Occipital lobe (tissue), 3 donors: ENCODE measurements at places on chromosomes 4 and X.
A peak's percentile ranks its signal among the peaks of the same experiment; 100 is the strongest.

GRCh38 chrX:139086246-139086645 is 374.7 kb upstream of the FGF13 start:
- no peak for DNase-seq

GRCh38 chrX:120207009-120207605 is 43.5 kb upstream of the ZBTB33 start:
- DNase-seq = no peak

DNA sequence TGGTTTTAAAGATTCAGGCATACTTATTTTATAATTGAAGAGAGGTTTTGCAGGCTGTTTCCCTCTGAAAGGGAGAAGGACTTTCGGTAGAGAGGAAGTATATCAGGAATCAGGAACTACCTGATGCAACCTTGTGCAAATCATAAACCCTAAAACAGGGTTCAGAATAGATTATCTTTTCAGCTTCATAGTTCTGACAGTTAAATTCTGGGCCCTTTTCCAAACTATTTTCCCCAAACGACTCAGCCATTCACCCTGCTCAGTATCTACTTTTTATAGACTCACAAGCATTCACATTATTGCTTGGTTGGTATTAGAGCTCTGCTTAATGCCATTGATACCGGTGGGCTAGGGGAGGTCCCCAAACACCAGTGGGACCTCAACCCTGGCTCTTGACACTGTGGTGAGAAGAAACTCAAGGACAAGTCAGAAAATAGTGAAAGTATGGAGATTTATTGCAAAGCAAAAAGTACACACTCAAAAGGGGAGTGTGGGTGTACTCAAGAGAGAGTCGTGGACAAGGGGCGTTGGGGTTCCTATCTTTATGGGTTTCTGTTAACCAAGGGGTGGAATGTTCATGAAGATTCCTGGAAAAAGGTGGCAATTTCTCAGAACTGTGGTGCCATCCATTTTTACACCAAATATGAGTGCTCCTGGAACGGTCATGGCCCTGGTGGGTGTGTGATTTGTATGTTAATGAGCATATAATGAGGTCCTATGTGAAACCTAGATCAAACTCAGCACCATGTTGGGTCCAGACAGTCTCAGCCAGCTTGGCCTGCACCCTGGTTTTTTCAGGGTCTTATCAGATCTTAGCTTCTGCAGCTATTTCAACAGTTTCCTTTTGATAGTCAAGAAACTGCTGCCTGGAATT is 238.3 kb downstream of the DCLK2 start:
- no peak for DNase-seq

- DNase-seq = no peak
Measured at GRCh38 chr4:89007338-89007939, 49.5 kb downstream of the FAM13A start.

DNA sequence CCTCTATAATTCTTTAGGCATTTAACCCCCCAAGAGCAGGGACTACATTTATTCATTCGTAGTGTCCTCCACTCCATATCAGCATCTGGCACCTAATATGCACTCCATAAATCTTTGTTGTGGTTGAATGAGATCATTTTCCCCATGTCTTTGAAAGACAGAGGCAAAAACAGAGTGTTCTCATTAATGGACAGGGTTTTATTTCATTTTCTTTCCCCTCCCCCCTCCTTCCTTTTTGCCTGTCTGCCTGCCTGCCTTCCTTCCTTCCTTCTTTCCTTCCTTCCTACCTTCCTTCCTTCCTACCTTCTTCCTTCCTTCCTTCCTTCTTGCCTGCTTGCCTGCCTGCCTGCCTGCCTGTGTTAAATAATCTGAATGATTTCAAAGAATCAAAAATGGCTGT is 83.2 kb downstream of the SHROOM3 start:
- no peak for DNase-seq

GRCh38 chr4:86640469-86640868 is 46.4 kb downstream of the PTPN13 start:
- no peak for DNase-seq

DNA sequence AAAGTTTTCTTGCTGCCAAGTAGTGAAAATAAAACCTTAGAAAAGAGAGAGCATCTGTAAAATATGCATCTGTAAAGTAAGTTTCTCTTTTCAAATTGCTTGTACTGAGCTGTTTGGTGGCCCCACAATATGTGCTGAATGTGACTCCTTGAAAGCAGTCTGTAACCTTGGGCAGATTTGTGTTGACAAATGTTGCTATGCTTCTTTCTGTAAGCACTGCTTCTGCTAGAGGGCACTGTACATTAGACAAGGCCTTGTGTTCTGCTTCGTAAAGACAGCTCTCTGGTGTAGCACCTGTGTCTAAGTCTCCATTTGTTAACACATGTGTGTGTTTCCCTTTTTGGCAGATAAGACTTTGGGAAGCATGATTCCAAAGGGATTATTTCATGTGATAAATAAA is 56.6 kb upstream of the NRK start:
- DNase-seq = no peak

DNA sequence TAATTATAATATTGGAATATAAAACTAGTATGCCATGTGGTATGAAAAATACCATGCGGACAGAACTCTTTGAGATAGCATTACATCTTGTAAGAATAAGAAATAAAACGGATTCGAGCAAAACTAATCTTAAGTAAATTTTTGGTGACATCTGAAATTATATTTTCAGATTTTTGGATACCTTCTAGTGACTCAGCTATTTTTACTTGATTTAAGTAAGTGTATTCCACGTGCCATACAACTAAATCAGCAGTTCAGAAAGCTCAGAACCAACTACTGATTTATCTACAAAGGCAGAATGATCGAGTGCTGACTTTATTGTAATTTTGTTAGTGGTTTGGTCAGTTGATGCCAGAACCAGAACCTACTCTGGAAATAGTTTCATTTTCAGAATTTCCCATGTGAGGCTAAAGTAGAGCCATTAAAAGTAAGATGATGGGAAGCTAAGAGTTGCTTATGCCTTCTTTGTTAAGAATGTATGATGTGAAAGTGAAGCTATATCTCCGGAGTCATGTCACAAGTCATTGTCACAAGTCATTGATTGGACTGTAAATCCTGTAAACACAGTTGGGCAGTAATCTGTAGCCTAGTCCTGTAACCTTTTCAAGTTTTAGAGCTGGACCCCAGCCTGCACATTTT is 4.0 kb downstream of the ING2 start:
- no peak for DNase-seq

GRCh38 chr4:90160044-90160443 is 32.9 kb downstream of the CCSER1 start:
- DNase-seq = no peak

- DNase-seq = no peak
Measured at GRCh38 chrX:105636667-105637066, 185.7 kb upstream of the NRK start.

- no peak for DNase-seq
Measured at GRCh38 chr4:94256828-94257227, 49.2 kb downstream of the SMARCAD1 start.

- no peak for DNase-seq
Measured at GRCh38 chr4:124828382-124828781, 115.8 kb upstream of the ANKRD50 start.

GRCh38 chr4:137685357-137685756 is 153.1 kb upstream of the PCDH18 start:
- no peak for DNase-seq

DNA sequence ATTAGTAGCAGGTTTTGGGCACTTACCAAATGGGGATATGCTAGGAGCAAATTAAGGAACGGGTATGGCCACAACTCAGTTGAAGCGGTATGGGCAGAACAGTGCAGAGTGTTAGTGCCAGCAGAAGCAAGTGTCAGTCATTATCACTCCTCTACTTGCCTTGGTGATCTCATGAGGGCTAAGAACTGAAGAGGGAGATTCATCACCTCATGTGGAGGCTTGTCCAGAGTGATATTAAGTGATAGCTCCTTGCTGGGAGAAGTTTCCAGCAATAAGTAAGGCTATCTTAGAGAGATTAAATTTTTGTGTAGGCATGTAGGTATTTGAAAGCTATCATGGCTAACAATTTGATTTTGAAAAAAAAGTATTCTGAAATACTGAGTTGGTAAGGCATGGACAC is 615.4 kb upstream of the SMIM31 start:
- DNase-seq = no peak

GRCh38 chrX:153794018-153794896 is at the start of the genes IDH3G and SSR4:
Gene IDH3G, minus strand, starts transcription at chrX:153794375. Its CDS starts 49 bp downstream, at chrX:153794326.
Gene SSR4, plus strand, starts transcription at chrX:153794668. Its CDS starts 20 bp downstream, at chrX:153794688.
- peak; percentile 90 for DNase-seq

GRCh38 chr4:153276971-153277370 is 67.5 kb upstream of the MND1 start:
- DNase-seq = no peak

GRCh38 chr4:168551945-168552695 is 55.3 kb downstream of the PALLD start:
- DNase-seq = no peak
